BE2C (cell line): ENCODE measurements at places on chromosomes 1 and 21.

- peak; percentile 61 for DNase-seq
Measured at GRCh38 chr1:209456878-209457277, 126.6 kb upstream of the CAMK1G start.

GRCh38 chr1:172674831-172675613, 16.1 kb downstream of the FASLG start:
- no peak for DNase-seq

DNA sequence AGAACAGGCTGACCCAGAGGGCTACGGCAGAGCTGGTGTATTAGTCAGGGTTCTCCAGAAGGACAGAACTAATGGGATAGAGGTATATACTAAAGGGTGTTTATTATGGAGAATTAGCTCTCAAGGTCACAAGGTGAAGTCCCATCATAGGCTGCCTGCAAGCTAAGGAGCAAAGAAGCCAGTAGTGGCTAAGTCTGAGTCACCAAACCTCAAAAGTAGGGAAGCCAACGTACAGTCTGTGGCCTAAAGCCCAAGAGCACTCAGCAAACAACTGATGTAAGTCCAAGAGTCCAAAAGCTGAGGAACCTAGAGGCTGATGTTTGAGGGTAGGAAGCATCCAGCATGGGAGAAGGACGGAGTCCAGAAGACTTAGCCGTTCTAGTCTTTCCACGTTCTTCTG, 179.2 kb downstream of the BACH1 start:
- DNase-seq: no peak

DNA sequence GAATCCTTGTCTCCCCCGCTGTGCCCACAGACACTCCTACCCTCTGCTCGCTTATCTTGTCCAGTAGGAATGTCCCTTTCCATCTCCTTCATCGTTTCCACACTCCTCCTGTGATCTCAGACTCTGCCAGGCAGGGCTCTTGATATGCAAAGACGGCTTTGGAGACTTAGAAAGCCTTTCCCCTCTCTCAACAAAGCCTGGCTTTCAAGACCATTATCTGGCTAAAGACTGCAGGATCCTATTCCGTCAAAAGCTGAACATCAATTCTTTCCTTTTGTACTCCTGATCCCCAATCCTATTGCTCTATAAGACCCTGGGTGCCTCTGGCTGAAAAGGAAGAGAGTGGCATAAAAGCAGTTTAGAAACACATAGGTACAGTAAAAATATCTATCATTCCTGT, 63.9 kb downstream of the SDC3 start:
- no peak for DNase-seq

GRCh38 chr1:179824265-179824664, 53.3 kb downstream of the TOR1AIP2 start:
- no peak for DNase-seq

- no peak for DNase-seq
Measured at GRCh38 chr21:37447288-37447936, 80.8 kb downstream of the DYRK1A start.

- no peak for DNase-seq
Measured at GRCh38 chr1:85330711-85331290, 54.4 kb upstream of the BCL10 start.

- DNase-seq: no peak
Measured at GRCh38 chr1:234123867-234124266, 219.4 kb downstream of the SLC35F3 start.

DNA sequence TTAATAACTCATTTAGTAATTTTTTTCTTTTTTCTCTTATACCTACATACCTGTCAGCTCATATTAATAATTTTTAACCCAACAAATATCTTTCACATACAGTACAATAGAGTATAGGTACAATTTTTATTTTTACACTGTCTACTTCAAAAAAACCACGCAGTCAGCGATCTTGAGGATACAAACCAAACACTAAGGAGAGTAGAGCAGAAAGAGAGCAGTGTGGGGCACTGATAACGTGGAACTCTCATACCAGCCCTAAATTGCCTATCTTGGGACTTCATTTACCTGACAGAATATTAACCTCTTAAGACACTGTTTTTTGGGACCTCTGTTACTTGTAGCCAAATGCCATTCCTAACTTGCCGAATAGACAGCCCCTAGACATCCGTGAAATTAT, 5.5 kb downstream of the TRMT1L start:
- DNase-seq: no peak

DNA sequence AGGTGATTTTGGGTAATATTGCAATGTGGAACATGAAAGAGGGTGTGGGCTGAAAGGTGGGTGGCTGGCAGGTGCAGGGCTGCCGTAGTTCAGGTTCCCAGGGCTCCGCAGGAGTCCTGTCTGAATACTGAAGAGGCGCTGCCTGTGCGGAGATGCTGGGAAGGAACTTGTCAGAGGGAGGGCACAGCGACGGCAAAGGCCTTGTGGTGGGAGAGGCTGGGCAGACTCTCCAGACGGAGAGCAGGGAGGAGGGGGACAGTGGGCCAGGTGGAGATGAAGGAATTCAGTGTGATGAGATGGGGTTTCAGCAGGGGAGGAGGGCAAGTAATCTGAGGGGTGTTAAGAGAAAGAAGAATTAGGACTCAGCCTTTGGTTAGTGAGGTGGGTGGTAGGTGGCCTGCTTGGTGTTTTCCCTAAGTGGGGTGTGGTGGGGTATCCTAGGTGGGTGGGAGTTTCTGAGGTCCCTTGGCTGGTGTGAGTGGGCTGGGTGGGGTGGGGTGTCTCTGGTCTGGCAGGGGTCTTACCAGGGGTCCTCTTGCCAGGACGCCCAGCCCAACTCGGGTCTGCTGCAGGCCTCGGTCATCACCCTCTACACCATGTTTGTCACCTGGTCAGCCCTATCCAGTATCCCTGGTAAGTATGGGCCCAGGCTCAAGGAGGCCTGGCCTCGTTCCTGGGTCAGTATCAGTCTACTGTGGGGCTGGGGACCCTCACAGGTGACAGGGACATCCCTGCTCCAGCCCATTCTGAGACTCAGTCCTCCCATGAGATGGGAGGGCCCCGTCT, 15.6 kb downstream of the SERINC2 start:
- no peak for DNase-seq

- DNase-seq: no peak
Measured at GRCh38 chr1:56617141-56617540, 28.0 kb upstream of the PRKAA2 start.

DNA sequence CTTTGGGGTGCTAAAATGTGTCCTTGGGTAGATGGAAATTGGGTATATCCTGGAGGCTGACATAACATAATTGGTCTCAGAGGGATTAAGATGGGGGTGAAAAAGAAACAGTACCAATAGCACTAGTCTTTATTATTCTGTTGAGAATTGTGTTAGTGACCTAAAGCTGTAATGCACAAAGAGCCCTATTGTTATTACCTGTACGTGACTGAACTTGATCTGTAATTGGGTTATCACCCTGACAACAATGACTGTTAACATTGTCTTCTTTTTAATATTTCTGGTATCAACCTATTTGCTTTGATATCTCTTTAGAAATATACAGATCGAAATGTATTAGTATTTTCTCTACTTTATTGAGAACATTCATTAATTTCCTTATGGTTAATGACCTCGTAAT, 147.6 kb downstream of the NEK7 start:
- no peak for DNase-seq

DNA sequence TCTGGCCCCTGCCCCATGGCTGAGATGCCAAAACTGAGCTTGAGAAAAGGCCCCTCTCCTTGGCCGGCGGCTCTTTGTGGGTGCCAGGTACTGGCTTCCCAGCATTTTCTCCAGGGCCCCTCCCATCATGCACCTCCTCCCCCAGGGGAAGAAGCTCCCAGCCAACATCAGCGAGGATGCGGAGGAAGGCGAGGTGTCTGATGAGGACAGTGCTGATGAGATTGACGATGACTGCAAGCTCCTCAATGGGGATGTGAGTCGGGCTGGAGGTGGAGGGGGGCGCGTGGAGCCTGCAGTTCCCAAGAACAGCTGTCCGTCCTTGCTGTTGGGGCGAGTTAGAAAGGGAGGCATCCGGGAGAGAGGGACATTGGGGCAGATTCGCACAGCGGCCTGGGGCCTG, 13.5 kb downstream of the PLCH2 start:
- no peak for DNase-seq

- DNase-seq: no peak
Measured at GRCh38 chr1:160576390-160576789, 2.9 kb downstream of the CD84 start.

GRCh38 chr1:53086491-53087070, 24.6 kb downstream of the PODN start:
- DNase-seq: no peak

DNA sequence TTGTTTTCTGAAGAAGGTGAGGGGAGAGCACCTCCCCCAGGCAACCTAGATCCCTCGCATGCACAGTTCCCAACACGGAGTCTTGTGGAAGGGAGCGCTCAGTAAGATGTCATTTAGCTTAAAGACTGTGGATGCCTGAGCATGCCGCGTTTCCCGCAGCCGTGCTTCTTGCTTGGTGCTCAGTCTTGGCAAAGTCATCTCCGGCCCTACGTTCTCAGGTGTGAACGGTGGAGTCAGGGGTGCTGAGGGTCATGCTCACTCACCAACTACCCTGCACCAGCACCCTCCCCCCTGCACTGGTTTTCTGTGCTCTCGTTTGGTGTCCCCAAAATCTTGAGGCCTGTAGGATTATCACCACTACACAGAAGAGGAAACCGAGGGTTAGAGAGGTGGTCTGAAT, 202.1 kb downstream of the RHOU start:
- DNase-seq: no peak

DNA sequence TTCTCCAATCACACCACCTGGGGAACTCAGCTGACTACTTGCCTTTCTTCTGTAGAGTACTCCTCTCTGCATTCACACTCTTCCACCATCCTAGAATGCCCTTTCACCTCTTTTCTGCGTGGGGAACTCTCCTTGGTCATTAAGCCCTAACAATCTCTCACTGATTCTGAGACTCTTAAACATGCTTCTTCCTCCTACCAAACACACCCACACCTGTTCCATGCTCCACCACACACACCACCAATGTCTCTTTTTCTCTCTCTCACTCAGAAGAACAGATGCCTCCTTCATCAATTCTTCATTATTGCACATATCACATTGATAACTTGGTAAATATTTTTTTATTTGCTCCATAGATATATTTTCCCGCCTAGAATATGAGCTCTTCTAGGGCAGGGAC, 53.6 kb downstream of the WARS2 start:
- no peak for DNase-seq

DNA sequence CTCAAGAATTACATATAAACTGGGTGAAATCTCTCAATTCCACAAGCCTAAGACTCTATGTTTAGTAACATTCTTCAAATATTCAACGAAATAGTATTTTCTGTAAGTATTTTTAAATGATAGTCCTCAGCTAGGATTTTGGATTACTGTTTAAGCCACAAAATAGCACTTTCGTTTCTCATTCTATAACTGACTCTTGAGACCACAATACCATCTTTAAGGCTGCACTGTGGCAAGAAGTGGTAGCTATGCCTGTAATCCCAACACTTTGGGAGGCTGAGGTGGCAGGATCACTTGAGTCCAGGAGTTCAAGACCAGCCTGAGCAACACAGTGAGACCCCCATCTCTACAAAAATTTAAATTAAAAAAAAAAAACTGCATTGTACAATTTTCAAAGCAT, 126.7 kb downstream of the CDC42BPA start:
- no peak for DNase-seq

- DNase-seq: no peak
Measured at GRCh38 chr1:59393211-59394180, 96.6 kb downstream of the FGGY start.

DNA sequence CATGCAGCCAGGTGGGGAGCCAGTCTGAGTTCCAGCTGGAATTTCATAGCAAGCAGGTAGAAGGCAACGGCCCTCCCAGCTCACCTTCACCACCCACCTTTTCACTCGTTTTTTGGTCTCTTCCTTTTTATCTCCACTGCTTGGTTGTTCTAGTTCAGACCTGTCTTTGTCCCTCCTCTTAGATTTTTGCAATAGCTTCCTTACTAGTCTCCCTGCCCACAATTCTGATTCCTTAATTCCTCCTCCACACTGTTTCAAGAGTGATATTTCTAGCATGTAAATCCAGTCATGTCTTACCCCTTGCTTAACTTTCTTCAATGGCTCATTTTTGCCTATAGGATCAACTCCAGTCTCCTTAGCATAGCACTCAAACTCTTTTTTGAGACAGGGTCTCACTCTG, 119.6 kb downstream of the TMEM53 start:
- no peak for DNase-seq

DNA sequence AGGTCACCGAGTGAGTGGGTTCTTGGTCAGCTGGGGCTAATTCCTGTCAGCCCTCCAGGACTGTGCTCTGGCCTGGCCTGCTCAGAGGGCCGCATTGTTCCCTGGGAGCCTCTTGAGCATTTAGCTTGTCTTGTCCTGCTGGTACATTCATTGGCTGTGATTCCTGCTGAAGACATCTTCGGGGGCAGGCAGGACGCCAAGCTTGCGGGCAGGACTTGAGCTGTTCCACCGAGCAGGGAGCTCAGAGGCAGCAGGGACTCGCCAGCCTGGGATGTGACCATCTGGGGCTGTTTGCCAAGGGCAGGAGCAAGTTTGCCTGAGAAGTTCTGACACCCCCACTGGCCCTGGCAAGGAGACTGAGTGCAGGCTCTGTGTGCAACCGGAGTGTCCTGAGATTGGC, 7.0 kb upstream of the SLC26A9 start:
- no peak for DNase-seq

DNA sequence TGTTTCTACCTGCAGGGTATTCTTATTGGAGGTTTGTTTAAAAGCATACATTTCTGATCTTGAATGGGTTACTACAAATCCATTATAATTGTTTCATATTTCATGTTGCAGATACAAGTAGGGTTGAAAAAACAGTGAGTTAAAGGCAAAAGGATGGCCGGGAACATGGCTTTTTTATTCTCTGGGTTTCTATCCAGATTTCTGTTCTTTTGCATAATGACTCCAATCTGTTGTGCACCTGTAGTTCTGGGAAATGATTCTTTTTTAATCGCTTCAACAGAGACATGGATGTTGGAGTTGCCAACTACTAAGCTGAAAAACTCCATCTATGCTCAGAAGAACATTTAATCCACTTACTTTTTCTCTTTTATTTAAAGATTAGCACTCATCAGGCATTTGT, 2.7 kb upstream of the ADAMTS1 start:
- DNase-seq: no peak

- DNase-seq: no peak
Measured at GRCh38 chr1:203454986-203455471, 20.6 kb upstream of the PRELP start.

DNA sequence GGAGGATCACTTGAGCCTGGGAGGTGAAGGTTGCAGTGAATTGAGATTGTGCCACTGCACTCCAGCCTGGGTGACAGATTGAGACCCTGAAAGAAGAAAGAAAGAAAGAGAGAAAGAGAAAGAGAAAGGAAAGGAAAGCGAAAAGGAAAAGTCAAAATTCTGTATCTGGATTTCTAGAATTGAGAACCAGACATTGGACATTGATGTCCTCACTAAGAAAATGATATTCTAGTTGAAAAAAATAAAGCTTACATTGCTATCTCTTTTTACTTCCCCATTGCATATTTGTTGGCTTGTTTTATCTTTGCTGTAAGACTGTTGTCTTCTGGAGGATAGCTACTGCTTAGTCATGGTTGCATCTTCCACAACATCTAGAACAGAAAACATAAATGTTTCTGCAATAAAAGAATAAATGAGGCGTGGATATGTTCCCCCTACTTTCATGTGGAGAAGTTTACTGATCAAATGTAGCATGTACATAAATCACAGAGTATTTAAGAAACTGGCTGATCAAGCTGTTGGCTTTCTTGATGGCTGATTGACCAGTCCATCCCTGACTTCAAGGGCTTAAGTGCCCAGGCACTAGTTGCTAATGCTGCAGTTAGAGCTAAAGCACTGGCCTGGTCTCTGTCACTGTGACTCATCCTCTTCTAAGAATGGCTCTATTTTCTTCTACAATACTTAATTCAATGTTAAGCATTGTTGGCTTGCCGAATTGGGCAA, 17.7 kb downstream of the CD53 start:
- DNase-seq: no peak
